ENCODE measurements at places on chromosomes 3 and 15. TPM values are rescaled to one million over a fixed set of nuclear protein-coding genes. Genes with fewer than 3 reads are reported as not detected.

DNA sequence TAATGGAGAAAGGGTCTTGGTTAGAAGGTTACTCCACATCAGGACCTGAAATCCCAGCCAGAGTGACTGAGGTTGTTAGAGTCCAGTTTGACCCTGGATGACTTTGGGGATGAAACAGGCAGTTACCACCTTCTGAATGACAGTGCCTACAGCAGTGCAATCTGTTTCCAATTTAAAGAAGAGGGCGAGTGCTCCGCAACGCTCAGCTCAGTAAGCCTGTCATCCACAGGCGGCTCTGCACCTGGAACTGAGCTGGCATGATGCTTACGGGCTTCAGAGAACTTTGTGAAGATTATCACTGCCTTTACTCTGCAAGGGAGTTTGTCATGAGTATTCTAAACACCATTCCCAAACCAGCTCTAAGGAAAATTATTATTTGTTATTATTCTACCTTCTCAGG is 127.7 kb upstream of the SLC24A5 start:
- no peak for DNase-seq

GRCh38 chr3:126487151-126487771 is 11.6 kb upstream of the ZXDC start:
- DNase-seq, result peak; percentile 25

DNA sequence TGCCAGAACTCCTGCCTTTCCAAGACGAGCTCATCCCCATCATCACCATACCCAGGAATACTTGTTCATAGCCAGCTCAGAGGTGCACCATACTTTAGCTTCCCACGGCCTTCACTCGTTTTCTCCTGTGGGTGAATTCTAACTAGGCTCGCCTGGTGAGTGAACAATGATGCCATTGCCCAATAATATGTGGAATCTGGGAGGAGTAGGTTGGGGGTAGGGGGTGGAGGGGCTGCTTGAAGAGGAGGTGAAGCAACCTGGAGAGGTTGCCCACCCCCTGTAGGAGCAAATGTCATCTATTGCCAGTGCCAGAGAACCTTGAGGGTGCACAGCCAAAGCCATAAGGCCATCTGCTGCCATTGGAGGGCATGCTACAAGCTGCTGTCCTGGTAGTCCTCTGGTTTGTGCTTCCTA is 592 bp upstream of the ZNF445 start:
- no peak for DNase-seq

Gene NR1I2
- not detected for total RNA-seq

Gene POLQ
- 6.9 TPM for total RNA-seq

Gene CSTA
- not detected for total RNA-seq

Data from HFFc6 (cell line).